NCI-H1048 (cell line): ENCODE measurements at places on chromosomes 16 and 17.

- no peak for DNase-seq
Measured at GRCh38 chr16:54245788-54246453, 40.7 kb downstream of the IRX3 start.

DNA sequence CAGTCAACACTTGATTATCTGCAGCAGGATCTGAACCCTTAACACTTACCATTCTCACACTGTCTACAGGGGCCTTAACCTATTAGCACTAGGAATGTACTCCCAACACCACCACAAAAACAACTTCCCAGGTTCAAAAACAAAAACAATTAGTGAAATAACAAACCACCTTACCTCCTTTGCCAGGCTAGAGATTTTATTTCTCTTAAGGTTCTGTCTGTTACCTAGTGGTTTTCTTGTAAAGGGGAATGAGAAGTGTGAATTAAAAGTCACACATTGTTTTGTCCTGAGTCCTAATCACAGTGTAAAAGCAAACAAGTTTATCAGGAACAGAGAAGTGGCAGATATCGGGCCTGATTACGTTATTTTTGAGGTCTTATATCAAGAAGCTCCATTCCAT is 9.7 kb downstream of the SMARCE1 start:
- DNase-seq, result no peak

DNA sequence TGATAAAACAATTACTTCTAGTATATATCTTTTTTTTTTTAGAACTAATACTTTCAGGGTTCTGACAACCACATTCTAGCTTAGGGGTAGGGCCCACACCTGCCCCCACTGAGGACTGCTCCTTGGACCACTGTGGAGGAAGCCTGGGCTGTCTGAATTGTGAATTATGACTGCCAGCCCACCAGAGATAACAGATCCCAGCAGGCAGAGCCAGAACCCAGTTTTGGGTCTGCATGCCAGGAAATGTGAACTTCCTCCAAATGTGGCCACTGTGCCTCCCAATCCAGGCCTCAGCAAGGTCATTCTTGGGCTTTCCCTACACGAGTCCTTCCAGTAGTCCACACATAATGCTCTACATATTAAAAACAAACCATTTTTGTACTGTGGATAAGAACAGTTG is 15.9 kb downstream of the VEZF1 start:
- no peak for DNase-seq

DNA sequence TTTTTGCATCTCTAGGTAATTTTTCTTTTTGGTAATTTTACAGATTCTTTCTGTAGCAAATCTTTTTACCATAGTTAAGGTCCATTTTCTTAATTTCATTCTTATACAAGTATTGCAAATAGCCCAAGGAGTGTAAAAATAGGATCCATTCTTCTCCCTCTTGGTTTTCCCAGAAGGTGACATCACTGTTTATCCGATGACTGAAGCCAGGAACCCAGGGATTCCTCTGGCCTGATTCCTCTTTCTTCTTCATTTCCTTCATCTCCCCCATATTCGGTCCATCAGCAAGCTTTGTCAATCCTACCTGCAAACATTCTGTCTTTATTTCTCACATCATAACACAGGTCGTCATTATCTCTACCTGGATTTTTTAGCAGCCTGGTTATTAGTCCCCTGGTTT is 5.3 kb downstream of the RBBP6 start:
- DNase-seq, result no peak

DNA sequence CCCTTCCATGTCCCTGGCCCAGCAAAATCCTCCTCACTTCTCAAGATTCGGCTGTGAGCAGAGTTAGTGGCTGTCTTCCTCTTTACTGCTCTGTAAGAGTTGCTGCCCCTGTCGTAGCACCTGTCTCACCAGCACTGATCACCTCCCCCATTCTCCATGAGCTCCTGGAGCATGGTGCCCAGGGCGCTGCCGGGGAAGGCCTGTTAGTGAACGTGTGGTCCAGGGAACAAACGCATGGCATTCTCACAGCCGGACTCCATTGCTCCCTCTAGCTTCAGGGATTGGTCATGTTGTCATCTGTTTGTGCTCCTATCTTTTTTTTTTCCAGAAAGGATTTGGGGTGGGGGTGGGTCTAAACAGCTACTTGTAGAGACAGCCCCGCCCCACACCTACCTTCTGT is 141.2 kb downstream of the CMIP start:
- DNase-seq, result no peak
